GF-D8 (cell line): ENCODE measurements at places on chromosomes 16 and 17.

- DNase-seq, result no peak
These were observed 21.3 kb downstream of the CYLD start for GRCh38 chr16:50763211-50763610.

GRCh38 chr17:7882068-7882467, 6.5 kb upstream of the CHD3 start:
- DNase-seq, result no peak

DNA sequence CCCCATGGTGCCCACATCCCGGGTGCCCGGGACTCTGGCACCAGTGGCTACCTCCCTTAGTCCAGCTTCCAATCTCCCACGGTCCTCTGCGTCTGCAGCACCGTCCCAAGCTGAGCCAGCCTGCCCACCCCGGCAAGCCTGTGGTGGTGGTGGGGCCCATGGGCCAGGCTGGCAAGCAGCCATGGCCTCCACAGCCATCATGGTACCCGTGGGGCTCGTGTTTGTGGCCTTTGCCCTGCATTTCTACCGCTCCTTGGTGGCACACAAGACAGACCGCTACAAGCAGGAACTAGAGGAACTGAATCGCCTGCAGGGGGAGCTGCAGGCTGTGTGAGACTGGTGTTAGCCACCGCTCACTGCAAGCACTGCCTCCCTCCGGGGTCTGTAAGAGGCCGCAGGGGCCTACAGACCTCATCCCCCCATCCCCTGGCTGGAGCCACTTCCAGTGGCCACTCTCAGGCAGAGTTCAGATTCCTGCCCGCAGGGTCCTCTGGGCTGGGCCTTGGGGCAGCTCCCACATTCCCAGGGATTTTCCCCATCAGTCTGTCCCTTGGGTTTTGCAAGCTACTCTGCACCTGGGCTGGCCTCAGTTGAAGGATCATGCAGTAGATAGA, 3.9 kb upstream of the SETD1A start:
- DNase-seq, result peak; percentile 35

DNA sequence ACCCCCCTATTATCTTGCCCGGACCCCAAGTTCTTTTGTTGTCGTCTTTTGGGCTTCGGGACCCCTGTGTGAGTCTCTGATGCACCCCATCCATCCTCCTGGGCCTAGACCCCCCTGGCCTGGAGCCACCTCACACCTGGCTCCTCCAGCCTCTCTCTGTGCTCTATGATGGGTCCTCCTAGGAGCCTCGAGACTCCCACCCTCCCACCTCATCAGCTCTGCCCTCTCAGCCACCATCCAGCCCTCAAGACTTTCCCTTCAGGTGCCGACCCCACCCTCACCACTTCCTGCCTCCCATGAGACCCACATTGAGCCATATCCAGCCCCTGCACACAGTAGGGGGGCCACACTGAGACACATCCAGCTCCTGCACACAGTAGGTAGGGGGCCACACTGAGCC, 8.7 kb upstream of the ATP2A3 start:
- no peak for DNase-seq

GRCh38 chr17:59451706-59452105, 113.7 kb upstream of the DHX40 start:
- DNase-seq, result no peak

GRCh38 chr17:27319541-27320221, 25.8 kb downstream of the WSB1 start:
- no peak for DNase-seq

DNA sequence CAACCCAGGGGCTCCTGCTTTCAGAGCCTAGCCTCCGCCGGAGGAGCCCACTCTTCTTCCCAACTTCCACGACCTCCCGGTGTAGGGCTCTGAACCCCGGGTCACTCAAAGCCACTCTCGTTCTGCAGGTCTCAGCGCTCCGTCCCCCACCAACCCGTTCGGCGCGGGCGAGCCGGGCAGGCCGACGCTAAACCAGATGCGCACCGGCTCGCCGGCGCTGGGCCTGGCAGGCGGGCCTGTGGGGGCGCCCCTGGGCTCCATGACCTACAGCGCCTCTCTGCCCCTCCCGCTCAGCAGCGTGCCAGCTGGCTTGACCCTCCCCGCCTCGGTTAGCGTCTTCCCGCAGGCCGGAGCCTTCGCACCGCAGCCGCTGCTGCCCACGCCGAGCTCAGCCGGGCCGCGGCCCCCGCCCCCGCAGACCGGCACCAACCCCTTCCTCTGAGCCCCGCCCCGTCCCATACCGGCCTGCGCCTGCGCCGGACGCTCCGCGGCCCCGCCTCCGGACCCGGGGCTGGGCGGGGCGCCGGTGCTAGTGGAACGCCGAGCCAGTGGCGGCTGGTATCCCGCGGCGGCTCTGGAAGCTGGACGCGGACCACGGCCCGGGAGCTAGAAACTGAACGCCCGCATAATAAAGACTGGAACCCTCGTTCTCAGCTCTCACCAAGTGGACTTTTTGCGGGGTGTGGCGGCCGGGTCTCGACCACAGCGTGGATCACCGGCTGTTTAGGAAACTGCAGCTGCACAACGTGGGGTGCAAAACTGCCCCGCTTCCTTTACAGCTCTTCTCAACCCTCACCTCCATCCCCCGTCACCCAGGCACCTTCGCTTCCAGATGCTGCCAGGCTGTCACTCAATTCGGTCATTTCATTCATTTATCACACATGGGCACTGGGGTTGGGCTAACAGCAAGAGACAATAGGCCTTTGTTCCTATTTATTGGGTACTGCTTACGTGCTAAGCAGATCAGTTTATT, 5.0 kb upstream of the SPATA20 start:
- peak; percentile 29 for DNase-seq

DNA sequence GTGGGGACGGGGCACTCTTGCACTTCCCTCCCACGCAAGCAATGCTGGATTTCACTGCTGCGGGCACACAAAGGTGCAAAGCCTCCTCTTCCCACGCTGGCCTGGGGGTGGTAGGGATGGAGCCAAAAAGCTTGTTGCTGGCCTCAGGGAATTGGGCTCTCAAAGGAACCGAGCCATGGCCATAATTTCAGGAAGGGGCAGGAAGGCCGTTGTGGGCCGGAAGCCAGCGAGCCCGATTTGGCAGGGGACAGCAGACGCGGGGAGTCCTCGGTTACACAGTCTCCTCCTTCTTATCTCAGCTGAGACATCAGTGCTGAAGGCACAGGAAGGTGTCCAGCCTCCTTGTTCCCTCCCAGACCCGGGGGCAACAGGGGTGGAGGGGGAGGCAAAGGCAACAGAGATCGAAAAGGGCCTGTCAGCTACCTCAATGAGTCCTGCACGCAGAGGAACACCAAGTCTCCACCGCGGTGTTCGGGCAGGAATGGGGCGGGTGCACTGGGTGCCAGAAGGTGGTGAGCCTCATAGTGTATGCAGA, 59.5 kb downstream of the SLFN11 start:
- DNase-seq, result no peak

- DNase-seq, result no peak
These were observed 12.4 kb downstream of the CDYL2 start for GRCh38 chr16:80792031-80792430.

DNA sequence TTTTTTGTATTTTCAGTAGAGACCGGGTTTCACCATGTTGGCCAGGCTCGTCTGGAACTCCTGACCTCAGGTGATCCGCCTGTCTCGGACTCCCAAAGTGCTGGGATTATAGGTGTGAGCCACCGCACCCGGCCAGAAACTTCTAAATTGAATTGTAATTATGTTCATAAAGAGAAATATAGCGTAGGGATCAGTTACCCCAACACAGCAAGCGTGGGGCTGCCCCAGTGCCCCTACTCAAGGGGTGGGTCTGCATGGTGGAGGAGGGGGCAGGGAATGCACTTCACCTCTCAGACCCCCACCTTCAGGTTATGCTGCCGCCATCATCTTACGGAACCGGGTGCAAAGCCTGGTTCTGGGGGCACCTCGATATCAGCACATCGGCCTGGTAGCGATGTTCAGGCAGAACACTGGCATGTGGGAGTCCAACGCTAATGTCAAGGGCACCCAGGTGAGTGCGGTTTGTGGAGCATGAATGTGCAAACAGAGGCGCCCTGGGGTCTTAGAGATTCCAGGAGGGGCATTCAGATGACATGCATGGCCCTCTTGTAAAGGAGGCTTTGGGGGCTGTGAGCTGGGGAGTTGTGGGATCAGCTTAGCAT, 18.0 kb downstream of the ITGAM start:
- no peak for DNase-seq

DNA sequence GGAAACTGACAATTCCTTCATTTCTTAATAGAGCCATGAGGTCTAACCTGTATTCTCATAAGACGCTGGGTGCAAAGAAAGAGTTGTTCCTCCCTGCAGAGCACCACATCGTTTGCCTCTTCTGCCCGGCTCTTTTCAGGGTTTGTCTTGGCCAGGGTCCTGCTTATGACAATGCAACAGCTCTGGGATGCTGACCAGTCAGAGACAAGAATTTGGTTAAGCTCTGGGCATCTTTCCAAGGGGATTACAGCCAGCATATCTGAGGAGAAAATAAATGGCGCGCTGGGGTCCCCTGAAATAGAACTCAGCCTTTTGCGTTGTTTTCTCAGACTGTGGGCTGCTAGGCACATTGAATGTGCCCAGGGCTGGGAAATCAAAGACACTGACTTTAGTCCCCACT, 128.6 kb downstream of the SHISA6 start:
- DNase-seq, result no peak

DNA sequence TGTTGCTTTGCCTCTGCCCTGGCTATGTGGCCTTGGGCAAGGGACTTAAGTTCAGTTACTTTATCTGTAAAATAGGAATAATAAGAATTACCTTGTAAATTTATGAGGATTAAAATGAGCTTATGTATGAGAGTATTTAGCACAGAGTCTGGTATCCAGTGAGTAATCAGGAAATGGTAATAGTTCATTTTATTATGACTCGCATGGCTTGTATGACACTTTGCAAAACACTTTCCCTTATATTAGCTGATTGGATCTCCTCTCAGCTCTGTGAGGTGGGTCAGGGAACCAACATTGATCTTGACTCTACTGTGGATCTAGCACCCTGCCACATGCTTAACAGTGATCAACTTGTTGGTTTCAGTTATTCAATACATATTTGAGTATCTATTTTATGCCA, 8.3 kb upstream of the CDH3 start:
- DNase-seq, result no peak

GRCh38 chr16:53080345-53081031, 25.7 kb downstream of the CHD9 start:
- no peak for DNase-seq

DNA sequence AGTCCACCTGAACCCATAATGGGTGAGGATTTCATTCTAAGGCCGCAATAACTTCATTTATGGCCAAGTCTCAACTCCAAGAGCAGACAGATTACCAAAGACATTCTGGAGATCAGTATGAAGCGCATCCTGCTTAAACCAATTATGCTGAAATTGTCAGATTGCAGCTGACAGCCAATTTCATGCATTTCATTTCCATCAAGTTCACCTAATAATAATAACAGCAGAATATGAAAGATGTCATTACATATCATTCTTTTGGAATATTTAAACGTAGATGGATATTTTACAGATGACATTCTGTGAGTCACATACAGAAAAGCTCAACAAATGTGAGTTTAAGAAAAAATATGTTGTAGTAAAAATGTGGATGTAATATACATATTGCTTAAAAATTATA, 54.9 kb upstream of the NACA2 start:
- DNase-seq, result no peak

- DNase-seq, result no peak
These were observed 473.9 kb downstream of the PMP22 start for GRCh38 chr17:14791221-14791620.

DNA sequence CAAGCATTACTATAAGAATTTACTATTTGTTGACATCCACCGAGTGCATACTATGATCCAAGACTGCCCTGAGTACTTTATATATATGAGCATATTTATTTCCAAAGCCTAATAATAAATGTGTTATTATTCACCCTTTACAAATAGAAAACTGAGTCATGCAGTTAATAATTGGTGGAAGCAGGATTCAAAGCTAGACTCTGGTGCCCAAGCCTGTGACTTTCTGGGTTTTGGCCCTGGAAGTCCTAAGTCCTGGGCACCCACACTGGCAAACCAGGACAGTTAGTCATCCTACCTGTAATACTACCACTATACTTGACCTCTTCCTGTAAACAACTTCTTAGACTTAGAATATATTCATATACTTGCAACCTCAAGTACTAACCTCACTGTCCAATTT, 257.4 kb upstream of the IRX5 start:
- DNase-seq, result no peak
